SHP77 (cell line): ENCODE measurements at places on chromosomes 16 and 17.

GRCh38 chr16:50360779-50361178 lies 8.0 kb downstream of the BRD7 start:
- no peak for DNase-seq

- no peak for DNase-seq
These were observed 3.3 kb downstream of the TSPOAP1 start for GRCh38 chr17:58325289-58325726.

GRCh38 chr16:57144027-57144426 lies 41.8 kb downstream of the PSME3IP1 start:
- no peak for DNase-seq

DNA sequence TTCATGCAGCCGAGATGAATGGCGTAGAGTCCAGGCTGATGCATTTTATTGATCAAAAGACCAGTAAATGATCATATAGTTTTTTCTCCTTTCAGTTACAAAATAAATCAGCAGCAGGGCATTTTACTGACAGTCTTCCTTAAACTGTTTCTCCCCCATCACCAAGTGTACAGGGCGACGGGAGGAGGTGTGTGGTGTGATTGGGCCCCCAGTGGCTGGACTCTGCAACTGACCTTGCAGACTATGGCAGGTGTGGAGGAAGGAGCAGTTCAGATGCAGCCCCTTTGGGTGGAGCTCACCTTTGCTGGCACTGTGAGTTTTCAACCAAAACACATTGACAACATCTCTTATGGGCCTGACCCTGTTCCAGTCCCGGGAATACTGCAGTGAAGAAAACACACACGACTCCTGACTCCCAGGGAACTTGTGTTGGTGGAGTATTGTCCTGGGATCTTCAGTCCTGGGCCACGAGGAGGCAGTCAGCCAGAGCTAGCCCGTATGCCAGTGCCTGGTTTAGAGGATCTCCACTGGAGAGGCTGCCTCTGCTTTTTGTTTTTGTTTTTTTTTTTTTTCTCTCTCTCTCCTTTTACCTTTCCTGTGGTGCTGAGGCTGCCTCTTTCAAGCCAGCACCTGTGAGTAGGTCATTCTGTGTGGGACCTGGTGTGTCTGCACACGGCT lies 29.8 kb downstream of the KIAA0513 start:
- DNase-seq: no peak

GRCh38 chr17:13002761-13003453 lies 14.9 kb downstream of the ELAC2 start:
- DNase-seq: peak; percentile 75

DNA sequence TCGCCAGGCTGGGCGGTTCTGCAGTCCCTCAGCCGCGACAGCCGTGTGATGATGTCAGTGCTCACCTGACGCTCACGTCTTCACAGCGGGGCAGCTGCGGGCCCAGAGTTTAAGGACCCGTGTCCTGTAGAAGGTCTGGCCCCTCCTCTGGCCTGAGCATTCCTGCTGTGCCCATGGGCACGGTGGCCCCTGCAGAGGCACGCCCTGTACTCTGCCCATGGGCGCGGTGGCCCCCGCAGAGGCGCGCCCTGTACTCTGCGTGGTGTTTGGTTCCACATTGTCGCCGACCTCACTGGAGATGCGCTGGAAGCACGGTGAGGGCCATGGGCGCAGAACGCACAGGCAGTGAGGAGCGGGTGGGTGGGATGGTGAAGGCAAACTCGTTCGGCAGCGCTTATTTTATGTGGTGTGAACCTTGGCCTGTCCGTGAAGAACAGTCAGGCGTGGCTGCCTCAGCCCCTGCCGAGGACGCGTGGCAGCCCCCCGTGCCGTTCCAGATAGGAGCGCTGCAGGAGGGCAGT lies 122.0 kb downstream of the BANP start:
- no peak for DNase-seq

GRCh38 chr17:31198026-31198425 lies 99.0 kb downstream of the OMG start:
- DNase-seq: no peak

DNA sequence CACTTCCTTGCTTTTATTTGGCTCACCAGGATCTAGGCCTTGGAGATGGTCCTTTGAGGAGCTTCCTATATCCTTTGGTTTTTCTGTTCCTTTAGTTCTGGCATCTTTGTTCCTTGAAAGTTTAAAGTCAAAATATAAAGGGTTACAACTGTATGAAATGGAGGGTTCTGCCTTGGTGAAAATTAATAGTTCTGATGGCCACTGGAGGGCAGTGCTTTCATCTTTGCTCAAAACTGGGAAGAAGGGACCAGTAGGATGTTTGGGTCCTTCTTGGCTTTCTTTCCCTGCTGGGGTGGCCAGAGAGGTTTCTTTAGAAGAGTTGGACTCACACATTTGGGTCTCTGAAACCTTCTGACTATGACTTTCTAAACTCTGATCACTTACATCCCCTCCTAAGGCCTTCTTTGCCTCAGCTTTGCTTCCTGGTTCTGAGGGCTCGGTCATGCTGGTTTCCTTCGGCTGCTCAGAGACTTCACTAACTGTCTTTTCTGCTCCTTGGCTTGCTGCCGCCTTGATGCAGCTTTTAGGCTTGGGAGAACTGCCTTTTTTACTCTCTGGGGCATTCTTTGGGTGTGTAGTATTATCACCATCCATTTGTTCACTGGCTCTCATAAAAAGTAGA lies 10.9 kb upstream of the ITGA2B start:
- no peak for DNase-seq

DNA sequence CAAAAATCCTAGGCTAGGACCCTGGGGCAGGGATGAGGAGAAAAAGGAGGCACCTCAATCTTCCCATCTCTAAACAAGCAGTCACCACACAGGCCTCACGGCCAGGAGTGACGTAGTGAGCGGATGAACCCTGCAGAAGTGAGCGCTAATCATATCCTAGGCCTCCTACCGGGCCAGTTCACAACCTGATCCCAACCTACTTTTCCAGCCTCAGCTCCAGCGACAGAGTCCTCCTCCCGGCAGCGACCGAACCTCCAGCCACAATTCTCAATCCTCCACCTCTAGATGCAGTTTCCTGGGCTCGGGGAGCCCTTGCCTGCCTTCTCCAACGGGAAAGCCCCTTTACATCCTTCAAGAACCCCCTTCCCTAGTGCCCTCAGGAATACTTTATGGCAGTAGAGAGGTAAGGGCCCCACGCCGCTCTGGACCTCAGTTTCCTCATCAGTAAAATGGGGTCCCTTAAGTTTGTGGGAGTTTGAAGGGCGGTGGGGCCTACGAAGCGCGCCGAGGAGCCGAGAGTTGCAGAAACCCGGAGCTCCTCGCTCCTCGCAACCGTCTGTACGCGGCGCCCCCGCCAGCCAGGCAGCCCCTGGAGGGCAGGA lies 1.4 kb downstream of the ZNF668 start:
- peak; percentile 43 for DNase-seq

DNA sequence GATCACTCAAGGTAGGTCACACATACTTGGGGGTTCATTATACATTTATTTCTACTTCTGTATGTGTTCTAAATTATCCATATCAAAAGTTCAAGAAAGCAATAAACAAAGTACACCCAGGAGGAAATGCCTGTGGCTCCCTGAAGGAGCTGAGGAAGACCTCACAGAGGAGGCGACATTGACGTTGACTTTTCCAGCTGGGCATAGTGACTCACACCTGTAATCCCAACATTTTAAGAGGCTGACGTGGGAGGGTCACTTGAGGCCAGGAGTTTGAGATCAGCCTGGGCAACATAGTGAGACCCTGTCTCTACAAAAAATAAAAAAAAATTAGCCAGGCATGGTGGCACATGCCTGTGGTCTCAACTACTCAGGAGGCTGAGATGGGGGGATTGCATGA lies 16.3 kb downstream of the ITGAD start:
- no peak for DNase-seq

GRCh38 chr16:20740007-20740883 lies 1.4 kb downstream of the THUMPD1 start:
- no peak for DNase-seq

DNA sequence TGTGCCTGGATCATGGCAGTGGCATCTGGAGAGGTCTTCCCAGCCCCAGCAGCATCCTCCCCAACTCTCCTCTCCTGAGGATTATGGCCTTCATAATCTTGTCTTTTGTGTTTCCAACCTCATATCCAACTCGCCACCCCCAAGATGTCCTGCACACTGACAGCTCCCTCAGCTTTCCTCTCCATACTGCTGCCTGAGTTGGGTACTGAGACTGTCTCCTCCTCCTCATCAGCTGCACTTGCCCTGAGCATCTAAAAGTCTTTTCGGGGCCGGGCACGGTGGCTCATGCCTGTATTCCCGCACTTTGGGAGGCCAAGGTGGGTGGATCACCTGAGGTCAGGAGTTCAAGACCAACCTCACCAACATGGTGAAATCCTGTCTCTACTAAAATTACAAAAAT lies 2.0 kb downstream of the CD300LB start:
- no peak for DNase-seq

DNA sequence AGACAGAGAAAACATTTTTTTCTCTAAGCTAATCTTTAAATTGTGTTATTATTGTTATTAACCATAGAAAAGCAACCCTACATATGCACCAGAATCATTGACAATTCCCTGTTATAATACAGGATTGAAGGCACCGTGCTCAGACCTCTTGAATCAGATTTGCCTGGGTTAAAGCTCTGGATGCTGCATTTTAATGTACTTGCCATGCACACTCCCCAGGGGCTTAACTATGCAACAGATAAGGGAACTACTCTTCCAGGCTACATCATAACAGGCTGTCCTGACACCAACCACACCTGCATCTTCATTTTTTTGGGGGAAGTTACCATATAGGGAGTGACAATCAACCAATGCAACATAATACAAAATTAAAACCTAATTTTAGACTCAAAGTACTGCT lies 1187.6 kb upstream of the CDH8 start:
- no peak for DNase-seq

GRCh38 chr17:38341035-38341721 lies 2.6 kb downstream of the GPR179 start:
- peak; percentile 72 for DNase-seq

- DNase-seq: no peak
These were observed at the start of gene XAF1 for GRCh38 chr17:6755731-6756184. Gene XAF1, plus strand, starts transcription at chr17:6756046. Its CDS starts 33 bp downstream, at chr17:6756079.

DNA sequence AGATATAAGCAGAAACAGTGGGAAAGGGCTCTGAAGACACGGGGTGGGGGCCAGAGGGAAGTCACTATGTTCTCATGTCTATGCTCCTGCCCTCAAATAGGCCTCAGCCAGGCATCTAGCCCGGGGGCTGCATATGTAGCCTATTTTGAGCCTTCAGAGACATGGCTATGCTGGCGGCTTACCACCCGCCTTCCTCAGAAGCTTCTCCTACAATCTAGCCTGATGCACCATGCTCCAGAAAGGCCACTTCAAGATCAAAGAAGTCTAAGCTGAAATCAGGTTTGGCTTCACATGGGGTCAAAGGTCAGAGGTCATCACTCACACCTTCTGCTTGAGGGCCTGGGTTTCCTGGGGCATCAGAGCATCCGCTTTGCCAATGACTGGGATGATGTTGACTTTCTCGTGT lies 1.6 kb downstream of the SEPTIN1 start:
- DNase-seq: no peak

GRCh38 chr17:7383371-7383741 lies 2.5 kb downstream of the TNK1 start:
- DNase-seq: no peak

DNA sequence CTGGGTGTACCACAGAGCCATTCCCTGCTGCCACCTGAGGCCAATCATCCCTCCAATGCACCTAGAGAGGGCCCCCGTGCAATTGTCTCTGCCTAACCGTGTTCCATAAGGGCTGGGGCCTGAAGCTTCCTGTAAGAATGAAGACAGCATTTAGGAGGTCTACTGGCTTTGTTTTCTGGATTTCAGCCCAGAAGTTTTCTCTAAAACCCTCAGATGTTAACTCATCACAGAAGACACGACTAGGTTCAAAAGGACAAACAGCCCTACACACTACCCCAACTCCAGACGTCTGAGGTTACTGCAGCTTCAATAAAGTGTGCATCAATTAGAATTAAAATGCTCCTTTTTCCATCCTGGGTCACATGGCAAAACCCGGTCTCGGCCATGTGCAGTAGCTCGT lies 10.8 kb upstream of the DRG2 start:
- no peak for DNase-seq

GRCh38 chr16:50478075-50478772 lies 70.0 kb upstream of the NKD1 start:
- DNase-seq: peak; percentile 79

GRCh38 chr17:2176499-2177169 lies 121.7 kb downstream of the HIC1 start:
- DNase-seq: no peak

DNA sequence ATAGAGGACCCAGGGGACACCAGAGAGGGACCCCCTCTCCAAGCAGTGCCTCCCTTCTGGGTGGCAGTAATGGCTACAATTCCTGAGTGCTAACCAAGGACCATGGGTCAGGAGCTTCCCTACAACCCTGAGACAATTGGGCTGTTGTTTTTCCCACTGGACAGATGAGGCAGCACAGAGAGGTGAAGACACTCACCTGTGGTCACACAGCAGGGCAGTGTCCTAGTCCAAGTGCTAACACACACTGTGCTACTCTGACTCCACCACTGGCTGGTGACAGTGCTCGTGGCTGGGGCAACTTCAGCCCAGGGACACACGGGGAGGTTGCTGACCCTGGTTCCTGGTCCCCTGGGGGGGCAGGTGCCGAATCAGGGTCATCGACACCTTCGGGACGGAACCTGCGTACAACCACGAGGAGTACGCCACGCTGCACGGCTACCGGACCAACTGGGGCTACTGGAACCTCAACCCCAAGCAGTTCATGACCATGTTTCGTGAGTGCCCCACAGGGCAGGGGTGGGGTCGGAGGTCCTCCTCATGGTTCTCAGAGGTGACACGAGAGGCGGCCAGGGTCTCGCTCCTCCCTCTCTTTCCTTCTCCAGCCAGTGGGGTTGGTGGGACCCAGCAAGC lies 58.1 kb downstream of the MGAT5B start:
- no peak for DNase-seq

DNA sequence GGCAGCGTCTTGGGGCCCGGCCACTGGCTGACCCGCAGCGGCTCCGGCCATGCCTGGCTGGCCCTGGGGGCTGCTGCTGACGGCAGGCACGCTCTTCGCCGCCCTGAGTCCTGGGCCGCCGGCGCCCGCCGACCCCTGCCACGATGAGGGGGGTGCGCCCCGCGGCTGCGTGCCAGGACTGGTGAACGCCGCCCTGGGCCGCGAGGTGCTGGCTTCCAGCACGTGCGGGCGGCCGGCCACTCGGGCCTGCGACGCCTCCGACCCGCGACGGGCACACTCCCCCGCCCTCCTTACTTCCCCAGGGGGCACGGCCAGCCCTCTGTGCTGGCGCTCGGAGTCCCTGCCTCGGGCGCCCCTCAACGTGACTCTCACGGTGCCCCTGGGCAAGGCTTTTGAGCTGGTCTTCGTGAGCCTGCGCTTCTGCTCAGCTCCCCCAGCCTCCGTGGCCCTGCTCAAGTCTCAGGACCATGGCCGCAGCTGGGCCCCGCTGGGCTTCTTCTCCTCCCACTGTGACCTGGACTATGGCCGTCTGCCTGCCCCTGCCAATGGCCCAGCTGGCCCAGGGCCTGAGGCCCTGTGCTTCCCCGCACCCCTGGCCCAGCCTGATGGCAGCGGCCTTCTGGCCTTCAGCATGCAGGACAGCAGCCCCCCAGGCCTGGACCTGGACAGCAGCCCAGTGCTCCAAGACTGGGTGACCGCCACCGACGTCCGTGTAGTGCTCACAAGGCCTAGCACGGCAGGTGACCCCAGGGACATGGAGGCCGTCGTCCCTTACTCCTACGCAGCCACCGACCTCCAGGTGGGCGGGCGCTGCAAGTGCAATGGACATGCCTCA lies 773 bp downstream of the NTN3 start:
- DNase-seq: no peak

GRCh38 chr17:62045517-62045916 lies 19.6 kb downstream of the MED13 start:
- no peak for DNase-seq

GRCh38 chr17:80779961-80780380 lies 211.7 kb upstream of the CHMP6 start:
- no peak for DNase-seq

- no peak for DNase-seq
These were observed 9.9 kb downstream of the AXIN1 start for GRCh38 chr16:342455-343213.
